ENCODE measurements at places on chromosomes 16 and 17.

DNA sequence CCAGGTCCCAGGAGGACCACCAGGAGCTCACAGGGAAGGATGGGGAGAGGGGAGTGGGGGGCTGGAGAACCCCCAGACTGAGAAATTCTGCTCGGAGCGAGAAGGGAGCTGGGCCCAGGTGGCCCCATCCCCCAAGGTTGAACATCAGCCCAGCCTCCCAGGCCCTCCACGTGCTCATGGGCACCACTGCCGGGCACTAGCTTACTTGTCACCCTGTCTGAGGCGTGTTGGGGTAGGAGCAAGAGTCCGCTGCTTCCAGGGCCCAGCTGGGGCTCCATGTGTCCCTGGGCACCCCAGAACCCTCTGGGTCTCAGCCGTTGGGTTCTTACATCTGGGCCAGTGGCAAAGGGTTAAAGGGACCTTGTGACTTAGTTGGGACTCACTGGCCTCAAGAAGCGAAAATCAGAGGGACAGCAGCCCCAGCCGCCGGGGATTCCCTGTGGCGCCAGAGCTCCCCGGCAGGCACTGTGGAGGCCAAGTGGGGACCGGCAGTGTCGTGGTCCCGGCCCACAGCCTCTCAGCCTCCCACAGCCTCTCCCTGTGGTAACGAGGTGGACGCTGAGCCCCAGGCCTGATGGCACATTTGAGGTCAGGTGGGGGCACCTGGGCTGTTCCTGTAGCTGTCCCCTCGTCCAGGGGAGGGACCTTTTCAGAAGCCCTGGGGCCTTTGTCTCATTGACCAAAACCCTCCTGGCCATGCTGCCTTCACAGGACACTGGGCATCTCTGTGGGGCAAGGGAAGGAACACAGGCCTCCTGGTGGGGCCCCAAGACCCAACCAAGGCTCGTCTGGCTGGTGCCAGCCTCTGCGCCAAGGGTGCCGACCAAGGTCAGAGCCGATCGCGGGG is 33.7 kb upstream of the CDH15 start:
- no peak for DNase-seq

GRCh38 chr16:69087161-69087581 is 18.3 kb upstream of the HAS3 start:
- DNase-seq, result no peak

GRCh38 chr17:48903401-48903800 is 4.8 kb upstream of the UBE2Z start:
- DNase-seq, result no peak

DNA sequence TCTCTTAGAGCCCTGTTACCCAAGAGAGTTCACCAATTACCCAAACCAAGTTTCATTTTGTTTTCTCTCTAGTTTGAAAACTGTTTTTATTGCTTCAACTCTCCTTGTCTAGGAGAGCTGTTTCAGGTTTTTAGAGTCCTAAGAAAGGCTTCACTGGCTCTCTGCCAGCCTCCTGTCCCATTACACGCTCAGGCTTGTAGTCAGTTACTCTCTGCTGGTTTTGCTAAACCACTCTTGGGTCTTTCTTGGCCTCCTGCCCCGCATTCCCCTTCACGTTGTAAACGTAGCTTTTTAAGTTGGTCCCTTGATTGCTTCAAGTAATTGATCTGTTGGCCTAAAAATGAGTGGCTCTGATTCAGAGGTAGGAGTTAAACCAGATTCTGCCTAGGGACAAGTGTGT is 529.1 kb downstream of the MAF start:
- no peak for DNase-seq

DNA sequence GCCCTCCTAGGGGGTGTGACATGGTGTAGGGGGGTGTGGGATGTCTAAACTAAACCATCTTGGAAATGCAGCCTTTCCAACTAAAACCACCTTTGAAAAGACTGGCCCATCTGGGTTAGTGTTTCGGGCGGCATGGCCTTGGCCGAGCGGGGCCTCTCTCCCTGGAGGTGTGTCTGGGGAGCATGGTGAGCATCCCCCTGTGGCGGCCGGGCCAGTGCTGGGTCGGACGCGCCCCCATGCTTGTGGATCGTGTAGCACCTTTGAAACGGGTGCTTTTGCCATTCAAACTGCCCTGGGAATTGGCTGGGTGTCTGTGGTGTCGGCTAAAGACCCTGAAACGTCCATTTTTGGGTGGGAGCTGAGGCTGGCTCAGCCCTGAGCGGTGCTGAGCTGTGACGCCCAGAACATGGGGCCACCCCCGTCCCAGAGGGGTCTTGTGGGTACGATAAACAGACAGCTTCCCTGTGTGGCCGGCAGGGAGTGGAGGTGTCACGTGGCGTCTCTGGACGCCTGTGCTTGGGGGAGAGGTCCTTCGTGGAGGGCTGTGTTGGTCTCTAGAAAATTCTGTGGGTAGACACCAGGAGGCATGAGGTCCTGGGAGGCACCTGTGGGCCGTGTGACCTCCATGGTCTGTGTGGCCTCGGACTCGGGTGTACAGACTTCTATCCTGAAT is 6.3 kb downstream of the METRNL start:
- no peak for DNase-seq
